Aorta (tissue), 5 donors: ENCODE measurements at places on chromosomes 2 and 18. TPM values are rescaled to one million over a fixed set of nuclear protein-coding genes. Genes with fewer than 3 reads are reported as not detected.

ABCB11 gene
- polyA plus RNA-seq = 0.03 TPM

CCDC141 gene
- polyA plus RNA-seq = 0.13 TPM

ELOA2 gene
- not detected for polyA plus RNA-seq

DNA sequence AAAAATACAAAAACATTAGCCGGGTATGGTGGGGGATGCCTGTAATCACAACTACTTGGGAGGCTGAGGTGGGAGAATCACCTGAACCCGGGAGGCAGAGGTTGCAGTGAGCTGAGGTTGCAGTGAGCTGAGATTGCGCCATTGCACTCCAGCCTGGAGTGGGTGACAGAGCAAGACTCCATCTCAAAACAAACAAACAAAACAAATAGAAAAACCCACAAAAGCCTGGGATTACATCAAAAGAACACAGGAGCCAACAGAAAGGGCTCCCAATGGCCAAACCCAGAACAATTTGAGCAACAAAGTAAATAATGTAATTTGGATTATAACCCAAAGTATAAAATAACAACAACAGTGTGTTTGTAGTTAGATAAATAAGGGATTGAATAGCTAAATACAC is 159.8 kb downstream of the UXS1 start:
- H3K4me3 ChIP-seq = no peak overlapping the region
- H3K36me3 ChIP-seq = no peaks in the 10 kb centered on the region
- DNase-seq = no peak
- no peaks in the 10 kb centered on the region for H3K4me1 ChIP-seq
- H3K27me3 ChIP-seq = no peaks in the 10 kb centered on the region

DNA sequence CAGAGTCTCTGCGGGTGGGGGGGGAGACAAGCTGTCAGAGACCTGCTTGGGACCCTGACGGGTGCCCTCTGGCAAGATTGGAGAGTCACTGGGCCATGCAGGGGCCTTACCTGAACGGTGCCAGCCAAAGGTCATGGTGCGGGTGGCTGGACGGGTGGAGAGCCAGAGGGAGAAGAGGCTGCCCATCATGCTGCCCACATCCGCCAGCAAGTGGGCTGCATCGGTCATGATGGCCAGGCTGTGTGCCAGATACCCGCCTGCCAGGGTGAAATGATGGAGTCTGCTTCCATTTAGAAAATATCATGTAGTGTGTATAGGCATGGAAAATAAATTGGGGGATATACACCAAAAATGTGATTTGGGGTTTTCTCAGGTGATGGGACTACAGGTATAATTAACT is 4.8 kb downstream of the SLC30A3 start:
- DNase-seq = no peak
- H3K36me3 ChIP-seq = no peaks in the 10 kb centered on the region
- H3K27me3 ChIP-seq = no peaks in the 10 kb centered on the region
- peaks cover 2% of the 10 kb centered on the region for H3K4me1 ChIP-seq

DNA sequence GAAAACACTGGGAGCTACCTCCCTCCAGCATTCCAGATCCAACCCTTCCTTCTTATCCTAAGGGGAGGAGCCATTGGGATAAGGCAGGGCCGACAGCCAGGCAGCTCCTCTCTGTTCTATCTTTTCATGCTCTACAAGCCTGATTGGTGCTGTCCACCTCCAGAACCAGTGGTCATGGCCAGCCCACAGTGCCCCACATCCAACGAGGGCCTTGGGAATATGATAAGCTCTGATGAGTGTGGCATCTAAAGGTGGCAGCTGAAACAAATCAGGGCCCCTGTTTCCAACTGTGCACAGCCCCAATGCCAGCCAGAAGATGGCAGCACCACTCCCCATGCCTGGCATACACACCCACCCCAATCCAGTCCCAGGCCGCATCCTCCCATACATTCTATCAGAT is 329.3 kb downstream of the C1D start:
- H3K36me3 ChIP-seq = no peaks in the 10 kb centered on the region
- no peak overlapping the region for H3K4me3 ChIP-seq
- H3K27me3 ChIP-seq = no peaks in the 10 kb centered on the region
- H3K27ac ChIP-seq = no peak overlapping the region
- H3K4me1 ChIP-seq = no peaks in the 10 kb centered on the region

- peak overlapping the region; percentile 62 for H3K4me3 ChIP-seq
- no peak for DNase-seq
- H3K4me1 ChIP-seq = peaks cover 2% of the 10 kb centered on the region
- no peaks in the 10 kb centered on the region for H3K36me3 ChIP-seq
- no peaks in the 10 kb centered on the region for H3K27me3 ChIP-seq
Measured at GRCh38 chr2:96264656-96265348, 995 bp downstream of the TMEM127 start.

DNA sequence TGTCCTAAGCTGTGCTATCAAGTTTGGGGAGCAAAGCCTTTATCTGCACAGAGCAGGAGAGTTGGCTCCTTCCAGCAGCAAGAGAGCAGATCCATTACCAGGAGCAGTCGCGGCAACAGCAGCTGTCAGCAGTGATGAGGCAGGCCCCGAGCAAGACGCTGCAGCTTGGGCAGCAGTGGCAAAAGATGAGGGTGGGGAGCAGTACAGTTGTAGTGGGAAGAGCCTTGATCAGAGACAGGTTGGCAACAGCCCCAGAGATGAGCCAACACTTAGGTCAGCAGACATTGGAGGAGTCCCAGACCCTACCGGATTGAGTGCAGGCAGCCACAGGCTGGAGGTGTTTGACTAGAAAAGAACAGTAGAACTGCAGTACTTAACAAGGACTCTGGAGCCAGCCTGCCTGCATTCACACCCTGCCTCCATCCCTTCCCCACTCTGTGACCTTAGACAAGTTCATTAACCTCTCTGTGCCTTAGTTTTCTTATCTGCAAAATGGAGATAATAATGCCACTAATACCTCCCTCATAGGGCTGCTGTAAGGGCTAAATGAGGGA is 117.1 kb upstream of the SERTAD2 start:
- H3K36me3 ChIP-seq = no peaks in the 10 kb centered on the region
- no peak overlapping the region for H3K27ac ChIP-seq
- no peaks in the 10 kb centered on the region for H3K4me1 ChIP-seq
- DNase-seq = no peak
